ENCODE measurements at places on chromosomes 2 and 18.

DNA sequence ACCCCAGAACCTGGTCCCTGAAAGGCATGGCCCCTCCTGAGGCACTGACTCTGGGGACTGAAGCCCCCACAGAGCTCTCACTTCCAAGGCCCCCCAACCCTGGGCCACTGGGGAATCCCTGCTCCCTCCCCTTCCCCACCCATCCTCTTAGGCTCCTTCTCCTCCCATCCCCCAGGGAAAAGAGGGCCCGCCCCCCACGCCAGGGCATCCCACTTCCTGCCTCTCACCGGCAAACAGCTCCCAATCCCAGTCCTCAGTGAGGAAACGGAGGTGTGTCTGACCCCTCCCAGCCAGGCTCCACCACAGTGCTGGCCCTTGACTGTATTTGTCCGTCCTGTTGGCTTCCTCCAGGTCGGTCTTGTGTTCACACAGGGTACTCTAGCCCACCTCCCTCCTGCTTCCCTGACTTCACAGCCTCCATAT is 35.0 kb upstream of the PTMA start:
- peak; percentile 87 for DNase-seq

GRCh38 chr2:39736640-39737039 is 42.4 kb downstream of the THUMPD2 start:
- peak; percentile 40 for DNase-seq

- DNase-seq, result no peak
These were observed 45.4 kb upstream of the DLX2 start for GRCh38 chr2:172147944-172148650.

GRCh38 chr18:10235661-10235952 is 218.8 kb upstream of the APCDD1 start:
- DNase-seq, result no peak

- no peak for DNase-seq
These were observed 52.4 kb downstream of the MYO5B start for GRCh38 chr18:50142441-50143120.

DNA sequence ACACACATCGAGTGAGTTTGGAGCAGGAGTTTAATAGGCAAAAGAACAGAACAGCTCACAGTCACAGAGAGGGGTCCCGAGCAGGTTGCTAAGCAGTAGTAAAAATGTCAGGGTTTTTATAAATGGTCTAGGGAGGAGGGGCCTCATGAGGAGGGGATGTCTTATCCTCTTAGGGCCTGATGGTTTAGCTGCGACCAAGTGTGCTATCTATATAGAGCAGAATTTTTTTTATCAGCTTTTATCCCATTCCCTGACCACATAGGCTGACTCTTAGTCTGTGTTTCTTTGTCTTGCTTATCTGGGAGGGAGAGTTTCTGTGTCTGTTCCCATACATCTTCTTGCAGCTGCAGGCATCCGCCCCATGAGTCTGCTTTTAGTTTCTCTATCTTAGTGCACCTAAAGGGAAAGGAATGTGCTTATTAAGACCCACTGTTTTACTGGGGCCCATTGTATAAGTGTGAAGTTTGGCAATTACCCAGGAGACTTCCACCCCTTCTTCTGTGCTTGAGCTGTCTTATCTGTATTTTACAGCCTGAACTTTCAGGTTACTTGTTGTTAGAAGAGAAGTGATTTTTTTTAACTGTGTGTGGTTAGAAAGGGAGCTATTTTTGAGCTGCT is 30.4 kb upstream of the GMCL1 start:
- no peak for DNase-seq

GRCh38 chr2:239853121-239853520 is 172.0 kb downstream of the NDUFA10 start:
- no peak for DNase-seq

Data from hepatic stellate cell (primary cell).